ENCODE measurements at places on chromosomes 5 and 9.

DNA sequence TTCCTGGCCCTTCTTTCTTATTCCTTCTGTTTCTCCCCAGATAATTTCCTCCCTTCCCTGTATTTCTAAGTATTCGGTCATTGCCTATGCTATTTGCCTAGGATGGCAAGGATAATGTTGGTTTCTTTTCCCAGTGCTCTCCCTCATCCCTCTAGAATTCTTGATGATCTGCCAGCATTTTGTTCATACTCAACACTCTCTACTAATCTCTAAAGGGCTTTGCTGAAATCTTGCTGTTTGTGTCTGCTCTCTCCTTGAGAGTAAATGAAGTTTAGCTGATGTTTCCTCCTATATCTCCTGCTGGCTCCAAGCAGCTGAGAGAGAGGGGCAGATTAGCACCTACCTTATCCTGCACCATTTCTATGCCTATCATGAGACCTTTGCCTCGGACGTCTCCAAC, 38.1 kb downstream of the AGXT2 start:
- DNase-seq, result no peak

- DNase-seq, result no peak
Measured at GRCh38 chr5:80798633-80799032, 143.8 kb upstream of the DHFR start.

DNA sequence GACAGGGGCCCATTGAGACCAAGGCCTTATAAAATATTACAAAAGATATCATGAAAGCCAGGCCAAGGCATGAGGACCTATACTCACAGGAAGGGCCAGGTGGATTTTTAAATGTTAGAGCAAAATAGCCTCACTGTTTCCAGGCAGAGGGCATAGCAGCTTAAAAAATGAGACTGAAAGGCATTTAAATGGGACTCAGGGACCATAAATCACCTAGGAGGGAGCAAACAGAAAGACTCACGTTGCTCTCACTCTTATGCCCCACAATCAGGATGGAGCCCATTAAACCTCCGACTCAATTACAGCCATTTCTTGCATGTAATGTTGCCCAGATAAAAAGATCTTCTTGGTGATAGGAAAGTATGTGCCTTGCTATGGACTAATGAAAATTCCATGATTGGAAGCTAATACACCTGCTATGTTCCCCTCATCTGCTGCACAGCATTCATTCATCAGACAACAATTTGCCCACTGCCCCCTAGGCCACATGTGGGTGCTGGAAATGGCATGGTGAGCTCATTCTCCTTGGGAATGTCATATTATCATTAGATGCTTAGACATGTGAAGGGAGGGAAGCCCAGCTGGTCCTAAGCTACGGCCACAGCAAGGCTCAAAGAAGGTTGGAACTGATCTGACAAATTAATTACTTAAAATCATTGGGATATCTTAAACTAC, 128.6 kb upstream of the GRIA1 start:
- DNase-seq, result no peak

- no peak for DNase-seq
Measured at GRCh38 chr5:40378396-40379177, 301.1 kb upstream of the PTGER4 start.

- no peak for DNase-seq
Measured at GRCh38 chr5:119263639-119264038, 92.2 kb upstream of the TNFAIP8 start.

- DNase-seq, result no peak
Measured at GRCh38 chr5:104541141-104541785, 978.7 kb upstream of the NUDT12 start.

DNA sequence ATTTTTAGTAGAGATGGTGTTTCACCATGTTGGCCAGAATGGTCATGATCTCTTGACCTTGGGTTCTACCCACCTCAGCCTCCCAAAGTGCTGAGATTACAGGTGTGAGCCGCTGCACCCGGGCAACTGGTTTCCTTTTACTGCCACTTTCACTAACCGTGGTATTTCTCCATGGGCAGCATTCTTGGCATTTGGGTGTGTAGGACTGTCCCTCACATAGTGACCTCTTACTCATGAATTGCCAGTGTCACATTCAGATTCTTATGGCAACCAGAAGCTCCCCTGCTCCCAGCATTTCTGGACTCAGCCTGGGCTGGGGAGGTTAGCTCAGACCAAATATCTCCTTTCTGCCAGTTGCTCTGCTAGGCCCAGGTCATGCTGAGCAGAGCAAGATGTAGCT, 50.1 kb downstream of the FOXI1 start:
- DNase-seq, result no peak
